GM18507 (cell line): ENCODE measurements at places on chromosomes 6 and 20.

GRCh38 chr20:1134355-1134754, 16.0 kb downstream of the PSMF1 start:
- DNase-seq = no peak

DNA sequence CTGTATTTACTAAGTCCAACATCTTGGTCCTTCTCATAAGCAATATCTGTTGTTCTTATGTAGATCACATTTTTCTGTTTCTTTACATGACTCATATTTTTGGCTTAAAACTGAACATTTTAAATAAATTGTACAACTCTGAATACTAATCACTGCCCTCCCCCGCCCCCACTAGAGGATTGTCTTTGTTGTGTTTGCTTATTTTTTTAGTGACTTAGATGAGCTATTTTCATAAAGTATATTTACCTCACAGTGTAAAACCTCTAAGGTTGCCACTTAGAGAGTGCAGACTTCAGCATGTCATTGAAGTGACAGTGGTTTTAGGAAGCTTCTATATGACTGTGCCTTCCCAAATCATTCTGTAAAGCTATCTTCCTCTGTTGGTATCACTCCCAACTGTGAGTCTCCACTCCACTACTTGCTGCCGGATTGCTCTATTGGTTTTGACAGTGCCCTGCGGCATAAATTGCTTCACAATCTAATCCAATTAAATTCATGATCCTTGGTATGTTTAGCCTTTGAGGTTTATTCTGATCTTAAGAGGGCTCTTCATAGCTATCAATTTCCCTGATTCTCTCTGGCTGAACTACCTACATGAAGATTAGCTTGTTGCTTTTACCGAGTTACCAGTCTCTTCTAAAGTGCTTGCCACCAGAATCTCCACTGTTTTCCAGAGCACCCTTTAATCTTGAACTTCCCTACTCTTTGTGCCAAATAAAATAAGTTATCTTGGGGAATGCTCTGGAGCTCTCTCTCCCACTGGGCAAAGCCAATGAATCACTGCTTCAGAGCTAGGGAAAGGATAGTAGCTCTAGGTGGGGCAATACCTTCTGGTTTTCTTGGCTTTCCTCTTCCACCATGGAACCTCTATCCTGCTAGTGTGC, 33.0 kb downstream of the SPTLC3 start:
- no peak for DNase-seq

- DNase-seq = no peak
These were observed 41.7 kb upstream of the ZNF831 start for GRCh38 chr20:59121714-59122565.

DNA sequence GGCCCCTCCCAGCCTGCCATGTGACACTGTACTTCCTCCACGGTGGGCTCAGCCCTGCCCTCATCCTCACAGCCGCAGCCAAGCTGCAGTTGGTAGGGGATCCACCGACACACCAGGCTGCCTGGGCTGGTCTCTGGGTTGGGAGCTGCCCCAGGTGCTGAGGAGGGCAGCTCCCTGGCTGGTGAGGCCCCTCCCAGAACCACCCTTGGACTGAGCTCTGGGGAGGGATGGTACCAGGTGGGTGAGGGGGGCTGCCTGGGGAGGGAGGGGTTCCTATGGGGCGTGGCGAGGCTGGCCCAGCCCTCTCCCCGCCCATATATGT, 185 bp upstream of the TNFRSF6B start:
- no peak for DNase-seq

DNA sequence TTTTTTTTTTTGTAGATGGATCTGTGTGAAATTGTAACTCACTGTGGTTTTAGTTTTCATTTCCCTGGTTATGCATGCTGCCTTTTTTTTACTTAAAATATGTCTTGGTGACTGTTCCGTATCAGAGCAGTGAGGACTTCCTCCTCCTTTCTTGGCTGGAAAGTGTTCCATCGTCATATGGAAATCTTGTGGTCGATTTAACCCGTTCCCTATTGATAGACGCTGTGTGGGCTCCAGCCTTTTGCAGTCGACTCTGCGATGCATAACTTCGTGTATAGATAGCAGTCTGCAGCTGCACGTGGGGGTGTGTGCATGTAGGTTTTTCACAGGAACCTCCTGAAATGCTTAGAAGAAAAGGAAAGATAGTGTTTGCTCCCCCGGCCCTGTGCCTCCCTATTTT, 28.1 kb upstream of the PNPLA1 start:
- DNase-seq = peak; percentile 37

DNA sequence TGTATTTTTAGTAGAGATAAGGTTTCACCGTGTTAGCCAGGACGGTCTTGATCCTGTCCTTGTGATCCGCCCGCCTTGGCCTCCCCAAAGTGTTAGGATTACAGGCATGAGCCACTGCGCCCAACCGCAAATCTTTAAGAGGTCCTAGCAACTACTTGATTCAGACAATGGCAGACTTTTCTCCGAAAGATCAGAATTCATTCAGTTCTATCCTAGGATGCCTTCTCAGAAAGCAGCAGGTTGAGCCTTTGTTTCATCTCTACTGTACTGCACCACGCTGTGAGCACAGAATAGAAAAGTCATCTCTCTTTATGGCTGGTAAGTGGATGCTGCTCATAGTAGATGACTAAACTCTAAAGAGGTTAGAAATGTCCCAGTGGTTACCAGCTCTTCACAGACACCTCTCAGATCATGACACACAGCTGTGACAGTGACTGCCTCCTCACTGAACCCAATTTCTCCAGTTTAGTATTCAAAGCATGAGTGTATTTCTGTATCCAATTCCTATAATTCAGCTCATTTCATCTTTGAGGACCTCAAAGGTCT, 6.0 kb upstream of the HSF2 start:
- DNase-seq = no peak

DNA sequence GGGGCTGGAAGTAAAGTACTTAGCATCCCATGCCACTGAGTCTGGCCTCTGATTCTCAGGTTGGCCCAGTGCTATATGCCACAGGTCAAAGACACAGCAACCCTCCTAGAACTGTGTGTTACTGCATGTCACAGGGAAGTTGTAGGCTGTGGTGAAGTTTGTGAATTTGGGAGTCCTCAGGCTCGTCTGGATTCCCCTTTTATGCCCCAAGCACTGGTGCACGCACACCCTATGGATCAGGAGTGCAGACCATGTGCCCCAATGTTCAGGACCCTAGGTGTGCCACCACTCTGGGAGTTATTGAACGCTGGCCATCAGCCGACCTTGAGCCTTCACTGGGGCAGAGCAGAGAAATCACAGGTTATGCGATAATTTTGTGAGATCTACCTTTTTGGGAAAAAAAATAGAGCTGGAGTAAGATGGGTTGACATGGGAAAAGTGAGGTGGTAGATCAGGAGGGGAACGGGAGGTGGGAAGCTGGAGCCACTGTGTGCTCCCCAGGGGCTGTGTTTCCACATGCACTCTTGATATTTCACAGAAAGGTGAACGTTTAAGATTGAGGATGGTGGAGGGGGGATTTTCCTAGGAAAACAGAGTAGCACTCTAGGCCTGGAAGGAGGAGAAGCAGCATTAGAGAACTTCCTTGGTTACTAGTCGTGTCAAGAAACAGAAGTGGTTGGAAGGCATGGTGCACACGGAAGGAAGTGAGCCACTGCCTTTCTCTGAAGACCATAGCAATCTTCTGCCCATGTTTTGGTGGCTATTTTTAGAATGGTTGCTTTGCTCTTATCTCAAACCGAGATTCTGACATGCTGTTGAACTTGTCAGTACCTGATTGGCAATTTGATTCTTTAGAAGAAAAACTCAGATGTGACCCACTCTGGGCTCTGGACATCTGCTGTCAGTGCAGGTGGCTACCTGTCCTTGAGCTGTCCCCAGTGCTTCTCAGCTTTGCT, 44.1 kb downstream of the DUSP22 start:
- DNase-seq = no peak

DNA sequence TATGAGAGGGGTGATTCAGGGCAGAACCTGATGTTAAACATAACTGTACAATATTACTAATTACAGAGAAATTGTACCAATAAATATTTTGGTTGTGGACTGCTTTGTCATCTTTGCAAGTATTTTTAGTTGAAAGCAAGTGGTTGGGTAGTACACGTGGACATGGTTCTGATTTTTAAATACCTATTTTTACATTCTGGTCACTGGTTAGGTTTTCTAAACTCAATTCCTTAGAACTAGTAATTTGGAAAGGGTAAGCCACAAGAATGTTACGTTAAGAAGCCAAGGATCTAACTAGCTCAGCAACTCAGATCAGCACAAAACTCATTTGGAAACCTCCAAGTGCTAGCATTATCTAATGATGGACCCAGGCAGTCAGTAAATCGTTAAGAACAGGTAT, 2.7 kb downstream of the EPB41L2 start:
- DNase-seq = no peak

GRCh38 chr6:131636880-131637792, at the start of gene ENPP3:
Gene ENPP3, plus strand, starts transcription at chr6:131637302. Its CDS starts 83 bp downstream, at chr6:131637385.
- no peak for DNase-seq

GRCh38 chr6:100237821-100238220, 226.9 kb downstream of the SIM1 start:
- DNase-seq = no peak

DNA sequence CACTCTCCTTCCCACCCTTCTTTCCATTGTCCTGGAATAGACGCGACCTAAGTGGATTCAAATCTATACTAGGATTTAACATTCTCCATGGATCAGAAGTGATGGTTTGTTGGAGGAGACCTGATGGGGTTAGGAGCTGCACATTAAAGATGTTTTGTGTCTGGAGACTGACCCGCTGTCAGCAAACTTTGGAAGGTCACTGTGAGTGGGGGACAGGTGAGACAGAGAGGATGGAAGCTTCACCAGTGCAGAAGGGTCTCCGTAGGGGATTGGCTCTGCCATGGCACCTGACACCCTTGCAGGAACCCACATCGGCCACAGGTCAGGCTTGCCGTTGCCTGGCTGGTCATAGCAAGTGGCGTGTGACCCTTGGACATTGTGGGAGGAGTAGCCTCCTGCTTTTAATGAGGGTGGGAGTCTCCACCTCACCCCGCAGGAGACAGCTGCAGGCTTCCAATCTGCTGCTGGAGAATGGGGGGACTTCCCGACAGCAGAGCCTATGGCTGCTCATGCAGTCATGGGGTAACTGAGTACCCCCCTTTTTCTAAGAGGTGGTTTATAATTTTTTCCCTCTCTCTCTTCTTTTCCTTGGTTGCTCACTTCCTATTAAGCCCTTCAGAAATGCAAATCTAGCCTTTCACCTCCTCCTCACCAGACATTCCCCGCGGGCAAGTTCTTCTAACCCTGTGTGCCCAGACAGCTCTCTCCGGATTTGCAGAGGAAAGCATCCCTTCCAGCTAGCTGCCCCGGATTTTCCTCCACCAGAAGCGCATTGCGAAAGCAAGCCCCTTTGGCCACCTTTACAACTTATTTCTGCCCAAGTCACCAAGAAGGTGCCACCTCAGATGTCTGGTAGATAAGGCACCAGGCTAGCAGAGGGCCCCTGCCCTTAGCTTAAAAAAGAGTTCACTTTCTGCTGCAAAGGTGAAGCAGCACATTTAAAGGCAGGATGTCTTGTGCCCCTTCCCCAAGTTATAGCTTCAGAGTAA, 53.5 kb downstream of the DACT2 start:
- DNase-seq = no peak

- DNase-seq = peak; percentile 39
These were observed 2.7 kb upstream of the MICA start for GRCh38 chr6:31400467-31401289.

GRCh38 chr20:61037498-61037897, 214.6 kb upstream of the CDH4 start:
- no peak for DNase-seq

- no peak for DNase-seq
These were observed 461.0 kb downstream of the TBC1D32 start for GRCh38 chr6:120873125-120873865.

DNA sequence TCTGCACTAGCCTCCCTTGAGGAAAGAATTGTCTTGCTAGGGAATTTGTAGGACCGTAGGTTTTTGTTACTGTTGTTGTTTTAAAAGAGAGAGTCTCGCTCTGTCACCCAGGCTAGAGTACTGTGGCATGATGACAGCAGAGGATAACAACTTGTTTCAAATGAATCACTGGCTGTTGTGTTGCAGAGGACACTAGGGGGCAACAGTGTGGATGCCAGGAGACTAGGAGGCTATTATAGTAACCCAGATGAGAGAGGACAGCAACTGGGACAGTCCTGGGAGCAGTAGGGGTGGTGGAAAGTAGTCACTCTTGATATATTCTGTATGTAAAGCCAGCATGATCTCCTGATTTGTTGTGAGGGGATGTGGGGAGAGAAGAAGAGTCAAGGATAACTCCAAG, 41.8 kb upstream of the LAMA4 start:
- DNase-seq = no peak

GRCh38 chr6:29831776-29832175, 4.2 kb downstream of the HLA-G start:
- DNase-seq = no peak

GRCh38 chr20:2533118-2533517, 3.3 kb upstream of the TMC2 start:
- DNase-seq = no peak

DNA sequence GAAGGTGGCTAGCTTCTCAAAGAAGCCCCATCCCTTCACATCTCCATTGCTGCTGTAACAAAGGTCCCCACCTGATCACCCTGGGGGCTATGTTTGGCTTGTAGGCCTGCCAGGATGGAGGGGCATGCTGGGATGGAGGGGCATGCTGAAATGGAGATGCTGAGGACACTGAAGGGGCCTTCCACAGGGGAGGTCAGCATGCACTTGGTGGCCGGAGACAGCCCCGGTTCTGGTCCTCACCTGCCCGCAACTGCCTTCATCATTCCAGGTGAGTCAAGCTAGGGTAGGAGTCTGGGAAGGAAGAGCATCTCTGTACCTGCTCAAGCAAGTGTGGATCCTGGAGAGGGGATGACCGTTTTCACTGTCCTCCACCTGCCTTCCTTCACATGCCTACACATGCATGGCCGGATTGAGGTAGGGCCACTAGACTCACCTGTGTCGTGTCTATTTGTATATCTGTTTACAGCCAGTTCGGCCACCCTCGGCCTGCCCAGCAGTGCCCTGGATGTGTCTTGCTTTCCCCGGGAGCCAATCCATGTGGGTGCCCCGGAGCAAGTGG, 6.0 kb downstream of the L3MBTL1 start:
- no peak for DNase-seq

DNA sequence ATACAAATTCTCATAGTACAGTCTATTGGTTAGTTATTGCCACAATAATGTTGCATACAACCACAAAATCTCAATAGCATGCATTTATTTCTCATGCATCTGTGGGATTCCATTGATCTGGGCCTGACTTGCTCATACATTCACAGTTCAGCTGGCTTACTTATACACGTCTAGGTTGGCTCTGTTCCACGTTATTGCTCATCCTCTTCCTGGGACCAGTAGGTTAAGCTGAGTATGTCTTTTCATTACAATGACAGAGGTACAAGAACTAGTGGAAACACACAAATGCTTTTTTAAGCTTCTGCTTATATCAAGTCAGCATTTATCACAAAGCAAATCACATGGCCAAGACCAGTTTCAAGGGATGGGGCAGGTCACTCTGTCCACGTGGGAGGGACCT, 485.3 kb upstream of the BTBD3 start:
- DNase-seq = no peak

- no peak for DNase-seq
These were observed 114.4 kb downstream of the FOXC1 start for GRCh38 chr6:1724124-1724523.

GRCh38 chr6:110878751-110879522, 4.4 kb downstream of the AMD1 start:
- no peak for DNase-seq
